ENCODE measurements at places on chromosomes 2 and 18.

DNA sequence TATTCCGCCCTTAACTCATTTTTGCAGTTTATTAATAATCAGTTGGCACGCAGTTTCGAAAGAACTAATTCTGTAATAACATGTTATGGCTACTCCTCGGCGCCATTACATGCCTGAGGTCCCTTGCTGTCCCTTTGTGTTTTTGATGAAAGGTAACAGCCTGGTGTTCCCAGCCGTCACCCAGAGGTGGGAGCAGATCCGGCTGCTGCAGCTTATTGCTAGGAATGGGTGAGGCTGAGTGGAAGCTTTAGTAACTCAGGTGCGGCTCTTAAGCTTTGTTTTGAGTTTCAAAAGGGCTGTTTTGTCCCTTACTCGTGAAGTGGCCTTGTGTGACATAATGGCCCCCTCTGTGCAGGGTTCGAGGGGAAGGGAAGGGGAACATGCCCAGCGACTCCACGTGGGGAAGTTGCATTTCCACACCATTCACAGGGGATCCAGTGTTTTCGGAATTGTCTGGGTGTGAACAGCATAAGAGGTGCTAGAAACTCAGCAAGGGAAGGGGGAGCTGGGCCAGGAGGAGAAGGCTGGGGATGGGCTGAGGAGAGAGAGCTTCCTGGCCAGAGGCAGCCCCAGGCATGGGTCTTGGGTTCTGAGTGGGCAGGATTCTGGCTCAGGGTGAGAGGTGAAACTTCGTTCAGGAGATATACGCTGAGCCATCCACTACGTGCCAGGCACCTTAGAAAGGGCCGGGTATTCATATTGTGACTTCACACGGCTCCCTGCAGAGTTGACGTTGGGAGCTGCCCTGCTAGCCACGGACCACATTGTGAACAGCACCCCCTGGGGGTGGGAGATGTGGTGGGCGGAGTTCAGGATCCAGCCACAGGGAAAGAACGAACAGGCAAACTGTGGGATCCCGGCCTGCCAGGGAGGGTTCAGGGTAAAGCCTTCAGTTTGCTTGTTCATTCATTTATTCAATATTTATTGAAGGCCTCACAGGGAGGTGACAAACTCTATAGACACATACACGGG is 84.4 kb downstream of the TGOLN2 start:
- DNase-seq: peak; percentile 39

GRCh38 chr2:102094917-102095316 is 47.6 kb upstream of the IL1R1 start:
- DNase-seq: peak; percentile 22

GRCh38 chr18:10141559-10141958 is 227.7 kb downstream of the VAPA start:
- no peak for DNase-seq

DNA sequence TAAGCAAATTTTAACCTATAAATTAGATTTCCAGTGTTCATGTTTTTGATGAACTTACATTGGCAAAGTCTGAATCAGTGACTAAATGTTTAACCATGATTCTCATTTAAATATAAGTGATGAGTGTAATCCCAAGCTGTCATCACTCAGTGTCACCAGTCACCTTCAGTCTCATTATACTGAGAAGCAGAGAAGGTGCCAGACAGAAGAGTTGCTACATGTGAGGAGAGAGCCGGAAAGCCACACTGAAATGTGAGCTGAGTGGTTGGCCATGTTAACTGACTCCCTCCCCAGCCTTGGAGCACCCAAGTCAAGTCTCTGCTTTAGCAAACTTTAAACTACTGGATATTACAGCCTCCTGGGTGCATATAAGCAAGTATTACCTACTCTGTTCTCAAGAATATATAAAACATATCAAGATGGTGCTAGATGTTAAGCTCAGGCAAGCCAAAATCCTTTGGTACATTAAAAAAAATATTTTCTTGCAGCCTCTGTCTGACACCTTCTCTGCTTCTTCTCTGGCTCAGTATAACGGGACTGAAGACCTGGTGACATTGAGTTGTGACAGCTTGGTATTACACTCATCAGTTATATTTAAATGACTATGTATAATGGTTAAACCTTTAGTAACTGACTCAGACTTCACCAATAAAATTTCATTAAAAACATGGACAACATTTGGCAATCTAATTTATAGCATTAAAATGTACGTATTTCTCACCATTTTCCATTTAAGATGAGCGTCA is 75.8 kb upstream of the MAP3K20 start:
- DNase-seq: no peak

DNA sequence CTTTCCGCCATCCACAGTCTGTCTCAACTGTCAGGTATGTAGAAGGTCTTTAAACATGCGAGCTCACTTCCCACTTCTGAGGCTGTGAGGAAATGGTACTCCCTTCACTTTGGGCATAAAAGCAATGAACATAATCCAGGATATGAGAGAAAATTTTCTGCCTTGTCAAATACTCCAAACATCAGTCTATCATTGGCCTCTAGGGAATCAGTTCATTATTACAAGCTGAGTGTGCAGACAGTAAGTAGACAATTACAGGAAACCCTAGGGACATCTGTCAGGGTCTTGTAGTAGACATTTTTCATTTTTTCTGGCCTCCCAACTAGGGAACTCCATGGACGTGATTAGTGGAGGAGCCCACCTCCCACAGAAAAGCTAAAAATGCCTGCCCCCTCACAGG is 13.6 kb upstream of the APCDD1 start:
- no peak for DNase-seq

DNA sequence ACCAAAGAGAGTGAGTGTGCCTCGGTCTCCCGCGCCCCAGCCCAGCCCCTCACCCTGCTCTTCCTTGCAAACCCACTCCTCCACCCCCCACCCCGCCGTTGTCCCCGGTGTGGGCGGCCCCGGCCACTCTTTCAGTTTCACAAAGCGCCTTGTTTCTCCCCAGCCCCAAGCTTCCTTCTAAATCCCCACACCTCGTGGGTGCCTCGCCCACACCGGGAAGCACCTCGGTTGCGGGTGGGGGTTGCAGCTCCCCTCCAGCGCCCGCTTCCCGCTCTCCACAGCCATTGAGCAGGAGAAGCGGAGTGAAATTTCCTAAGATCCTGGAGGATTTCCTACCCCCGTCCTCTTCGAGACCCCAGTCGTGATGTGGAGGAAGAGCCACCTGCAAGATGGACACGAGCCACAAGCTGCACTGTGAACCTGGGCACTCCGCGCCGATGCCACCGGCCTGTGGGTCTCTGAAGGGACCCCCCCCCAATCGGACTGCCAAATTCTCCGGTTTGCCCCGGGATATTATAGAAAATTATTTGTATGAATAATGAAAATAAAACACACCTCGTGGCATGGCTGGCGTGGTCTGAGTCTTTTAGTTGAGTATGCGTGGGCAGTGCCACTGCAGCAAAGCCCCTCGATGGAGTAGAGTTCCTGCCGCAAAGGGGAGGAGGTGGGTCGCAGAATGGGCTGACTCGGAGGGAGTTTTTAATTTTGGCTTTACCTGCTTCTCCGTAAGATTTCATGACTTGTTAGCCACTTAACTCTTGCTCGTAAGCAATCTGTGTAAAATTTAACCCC is 848 bp downstream of the TMSB10 start:
- no peak for DNase-seq

GRCh38 chr2:170719810-170720209 is 4.7 kb downstream of the SP5 start:
- no peak for DNase-seq

DNA sequence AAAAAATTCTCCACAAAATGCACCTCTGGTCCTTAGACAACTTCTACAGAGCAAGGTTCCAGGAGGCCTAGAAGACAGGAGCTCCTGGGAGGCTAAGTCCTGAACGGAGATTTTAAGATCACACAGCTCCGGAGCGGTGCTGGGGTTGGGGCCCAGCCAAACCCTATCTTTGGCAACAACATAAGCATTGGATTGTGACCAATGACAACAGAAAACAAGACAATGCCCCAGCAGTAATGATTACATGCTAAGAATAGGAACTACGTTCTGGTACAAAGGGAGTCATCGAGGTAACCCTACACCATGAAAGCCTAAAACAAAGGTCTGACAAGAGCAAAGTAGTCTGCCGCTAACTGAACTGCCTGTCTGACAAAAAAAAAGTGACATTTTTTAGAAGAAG is 171.2 kb downstream of the CMPK2 start:
- no peak for DNase-seq

DNA sequence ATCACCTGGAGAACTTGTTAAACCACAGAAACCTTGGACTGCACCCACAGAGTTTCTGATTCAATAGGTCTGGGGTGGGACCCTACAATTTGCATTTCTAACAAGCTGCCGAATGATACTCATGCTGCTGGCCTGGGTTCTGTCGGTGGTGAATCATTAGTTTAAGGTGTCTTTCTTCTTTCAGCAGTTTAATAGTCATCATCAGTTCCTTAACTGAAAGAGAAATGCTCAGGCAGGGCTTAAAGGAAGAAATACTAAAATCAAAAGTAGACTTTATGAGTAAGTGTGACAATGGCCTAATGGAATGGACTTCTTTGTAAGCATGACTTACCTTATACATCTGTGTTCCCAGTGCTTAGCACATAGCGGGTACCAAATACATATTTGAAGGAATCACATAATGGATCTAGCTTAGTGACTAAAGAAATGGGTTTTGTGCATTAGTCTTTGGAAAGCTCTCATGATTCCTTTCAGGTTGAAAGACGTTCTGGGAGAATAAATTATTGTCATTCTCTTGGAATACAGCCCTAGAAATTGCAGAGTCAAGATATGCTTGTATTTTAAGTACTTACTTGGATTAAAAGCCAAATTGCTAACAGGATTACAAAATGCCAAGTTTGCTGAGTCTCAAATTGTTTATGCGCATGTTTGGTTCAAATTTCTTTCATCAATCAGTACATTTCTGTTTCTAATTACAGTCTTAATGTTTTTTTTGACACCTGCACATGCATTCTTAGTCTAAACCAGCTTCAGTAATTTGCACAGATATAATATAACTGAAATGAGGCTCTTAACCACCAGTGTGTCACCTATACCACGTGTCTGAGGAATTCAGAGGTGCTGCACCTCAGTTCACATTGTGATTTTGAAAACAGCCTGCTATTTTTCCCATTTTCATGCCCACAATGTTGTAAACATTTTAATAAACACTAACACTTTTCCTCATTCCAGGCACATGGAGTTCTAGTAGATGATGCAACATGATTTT is 220.3 kb upstream of the NRP2 start:
- no peak for DNase-seq

DNA sequence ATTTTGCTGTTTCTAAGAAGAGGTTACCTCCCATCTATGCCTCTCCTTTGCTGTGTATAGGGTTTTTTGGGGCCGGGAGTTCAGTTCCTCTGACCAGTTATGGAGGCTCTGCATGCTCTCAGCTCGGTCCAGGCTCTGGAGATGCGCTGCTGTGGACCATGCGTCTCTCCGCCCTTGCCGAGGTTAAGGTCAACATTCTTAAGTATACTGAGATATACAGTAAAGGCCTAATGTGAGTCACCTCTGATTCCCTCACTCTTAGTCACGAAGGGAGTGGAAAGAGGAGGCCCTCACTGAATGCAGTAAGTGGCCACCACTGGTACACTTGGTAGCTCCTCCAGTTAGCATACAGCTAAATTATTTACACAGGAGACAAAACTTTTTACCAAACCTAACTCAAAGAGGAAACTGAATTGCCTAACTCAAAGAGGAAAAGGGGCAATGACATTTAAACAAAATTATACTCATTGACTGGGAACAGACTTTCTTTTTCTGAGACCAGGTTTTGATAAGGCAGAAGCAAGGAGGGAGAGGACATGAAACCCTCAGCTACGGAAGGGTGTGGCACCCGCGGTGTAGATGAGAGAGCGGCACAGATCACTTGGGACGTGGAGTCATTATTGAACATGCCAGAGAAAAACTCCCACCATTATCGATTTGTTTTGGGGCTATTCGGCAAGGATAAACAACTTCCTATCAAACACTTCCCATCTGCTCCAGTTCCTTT is 98.7 kb downstream of the COPS8 start:
- no peak for DNase-seq

DNA sequence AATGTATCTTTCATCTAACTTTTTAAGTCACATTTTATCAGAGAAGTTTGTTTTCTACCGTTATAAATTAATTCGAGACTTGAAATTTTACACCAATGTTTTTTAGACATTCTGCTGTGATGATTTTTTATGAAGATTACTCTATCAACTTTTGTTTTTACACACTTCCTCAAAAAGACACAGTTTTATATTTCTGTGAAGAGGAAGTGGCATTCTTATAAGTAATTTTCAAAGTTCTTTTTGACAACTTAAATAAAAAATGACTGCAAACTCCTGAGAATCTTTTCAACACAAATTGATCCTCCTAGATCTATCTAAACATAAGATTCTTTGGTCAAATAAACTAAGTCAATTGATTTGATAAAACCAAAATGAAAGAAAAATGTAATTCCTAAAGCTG is 13.7 kb downstream of the ANKRD44 start:
- no peak for DNase-seq

DNA sequence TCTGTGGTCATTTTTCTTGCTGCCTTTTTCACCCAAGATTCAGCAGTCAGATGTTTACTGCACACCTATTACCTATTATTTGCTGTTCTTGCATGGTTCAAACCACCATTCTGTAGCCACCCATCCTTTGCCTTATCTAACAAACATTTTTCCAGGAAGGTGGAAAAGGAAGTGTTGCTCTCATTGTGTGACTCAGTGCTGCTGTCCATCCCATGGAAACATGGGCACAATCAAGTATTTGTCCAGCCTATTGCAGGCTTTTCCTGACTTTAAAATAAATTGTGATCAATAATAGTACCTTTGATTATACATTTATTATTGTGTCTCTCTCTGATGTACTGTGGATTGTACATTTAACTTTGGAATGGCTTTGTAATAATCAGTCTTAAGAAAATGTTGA is 53.2 kb downstream of the USP14 start:
- no peak for DNase-seq

GRCh38 chr2:67566285-67566684 is 169.2 kb downstream of the ETAA1 start:
- DNase-seq: peak; percentile 23

DNA sequence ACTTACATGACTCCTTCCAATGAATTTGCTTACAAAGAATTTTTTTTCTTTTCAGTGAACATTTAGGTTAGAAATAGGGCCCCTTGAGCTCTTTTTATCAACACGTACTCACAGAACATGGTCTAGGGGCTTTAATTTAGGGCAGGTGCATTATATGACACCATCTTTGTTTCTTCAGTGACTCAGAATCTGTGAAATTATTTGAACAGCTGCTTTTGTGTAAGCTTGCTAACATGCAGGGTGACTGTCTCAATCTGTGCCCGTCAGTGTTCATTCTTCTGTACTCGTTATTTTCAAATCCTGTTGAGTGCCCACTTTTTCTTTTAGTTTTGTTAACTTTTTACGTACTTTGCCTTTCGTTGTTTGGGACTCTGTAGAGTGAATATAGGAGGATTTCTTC is 52.8 kb upstream of the CABYR start:
- no peak for DNase-seq
